ENCODE measurements at places on chromosomes 4 and X. TPM values are rescaled to one million over a fixed set of nuclear protein-coding genes. Genes with fewer than 3 reads are reported as not detected.

The OTUD6A gene
- not detected for total RNA-seq

The CFAP47 gene
- not detected for total RNA-seq

The CENPI gene
- total RNA-seq = 34.7 TPM

The RAB9B gene
- 1.5 TPM for total RNA-seq

The AKAP4 gene
- total RNA-seq = not detected

The PABPC4L gene
- 0.47 TPM for total RNA-seq

The SPANXA2 gene
- not detected for total RNA-seq

Measured in PC-3 (cell line).